ENCODE measurements at places on chromosomes 11 and 22.

DNA sequence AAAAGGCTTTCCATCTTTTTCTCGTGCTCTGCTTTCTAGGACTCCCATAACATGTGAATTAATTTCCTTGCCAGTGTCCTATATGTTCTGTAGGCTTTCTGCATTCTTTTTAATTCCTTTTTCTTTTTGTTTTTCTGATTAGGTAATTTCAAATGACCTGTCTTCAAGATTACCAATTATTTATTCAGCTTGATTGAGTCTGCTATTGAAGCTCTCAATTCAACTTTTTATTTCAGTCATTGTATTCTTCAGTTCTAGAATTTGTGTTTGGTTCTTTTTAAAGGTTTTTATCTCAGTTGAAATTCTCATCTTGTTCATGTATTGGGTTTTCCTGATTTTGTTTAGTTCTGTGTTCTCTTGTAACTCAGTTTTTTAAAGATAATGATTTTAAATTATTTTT, 14.5 kb downstream of the PATE3 start:
- no peak for DNase-seq

DNA sequence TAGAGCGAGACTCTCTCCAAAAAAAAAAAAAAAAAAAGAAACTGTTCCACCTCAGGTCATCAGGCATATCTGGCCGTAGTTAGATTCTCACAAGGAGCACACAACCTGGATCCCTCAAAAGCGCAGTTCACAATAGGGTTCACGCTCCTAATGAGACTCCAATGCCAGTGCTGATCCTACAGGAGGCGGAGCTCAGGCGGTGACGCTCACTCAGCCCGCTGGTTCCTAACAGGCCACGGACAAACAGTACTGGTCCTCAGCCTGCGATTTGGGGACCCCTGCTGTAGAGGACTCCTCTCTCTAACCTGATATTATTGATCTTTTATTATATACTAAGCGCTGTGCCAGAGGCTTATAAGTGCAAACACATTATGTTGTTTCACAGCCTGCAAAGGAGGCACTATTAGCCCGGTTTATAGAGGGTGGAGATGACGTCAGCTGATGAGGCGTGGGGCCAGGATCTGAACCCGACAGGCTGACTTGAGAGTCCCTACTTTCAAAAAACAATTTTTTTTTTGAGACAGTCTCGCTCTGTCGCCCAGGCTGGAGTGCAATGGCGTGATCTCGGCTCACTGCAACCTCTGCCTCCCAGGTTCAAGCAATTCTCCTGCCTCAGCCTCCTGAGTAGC, 4.9 kb upstream of the MAFF start:
- DNase-seq = no peak

- DNase-seq = no peak
Observed at GRCh38 chr22:43047605-43048004, 32.7 kb upstream of the PACSIN2 start.

DNA sequence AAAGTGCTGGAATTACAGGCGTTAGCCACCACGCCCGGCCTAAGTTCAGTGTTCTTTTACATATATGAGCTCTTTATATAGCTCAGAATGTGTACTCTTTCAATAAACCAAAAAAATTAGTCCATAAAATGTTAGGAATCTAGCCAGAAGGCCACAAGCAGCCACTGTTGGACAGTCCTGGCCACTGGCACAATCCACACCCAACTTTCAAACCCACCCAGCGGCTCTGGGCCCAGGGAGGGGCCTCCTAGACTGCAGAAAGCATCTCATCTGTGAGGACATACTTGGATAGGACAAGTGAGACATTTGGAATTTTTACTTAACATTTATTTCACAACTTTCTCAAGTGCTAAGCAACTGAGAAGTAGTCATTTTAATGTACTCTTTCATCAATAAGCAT, 6.4 kb downstream of the PACSIN2 start:
- no peak for DNase-seq

- peak; percentile 15 for DNase-seq
Observed at GRCh38 chr11:129694538-129694937, 121.1 kb upstream of the TMEM45B start.

DNA sequence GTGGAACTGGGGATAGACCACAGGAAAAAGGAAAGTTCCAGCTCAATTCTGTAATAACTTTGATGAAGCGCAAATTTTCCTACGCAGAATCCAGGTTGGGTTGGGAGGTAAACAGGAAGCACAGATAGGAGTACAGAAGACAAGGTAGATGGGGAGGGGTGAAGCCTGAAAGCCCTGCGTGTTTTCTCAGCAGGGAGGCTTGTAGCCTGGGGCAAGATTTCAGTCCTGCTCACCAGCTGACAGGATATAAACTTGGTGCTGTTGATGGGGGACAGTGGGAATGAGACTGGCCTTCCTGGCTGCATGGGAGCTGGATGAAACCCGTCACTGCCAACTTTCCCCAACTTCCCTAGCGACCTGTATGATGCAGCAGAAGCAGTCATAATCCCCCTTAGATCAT, 114.9 kb downstream of the ARHGAP32 start:
- DNase-seq = no peak

DNA sequence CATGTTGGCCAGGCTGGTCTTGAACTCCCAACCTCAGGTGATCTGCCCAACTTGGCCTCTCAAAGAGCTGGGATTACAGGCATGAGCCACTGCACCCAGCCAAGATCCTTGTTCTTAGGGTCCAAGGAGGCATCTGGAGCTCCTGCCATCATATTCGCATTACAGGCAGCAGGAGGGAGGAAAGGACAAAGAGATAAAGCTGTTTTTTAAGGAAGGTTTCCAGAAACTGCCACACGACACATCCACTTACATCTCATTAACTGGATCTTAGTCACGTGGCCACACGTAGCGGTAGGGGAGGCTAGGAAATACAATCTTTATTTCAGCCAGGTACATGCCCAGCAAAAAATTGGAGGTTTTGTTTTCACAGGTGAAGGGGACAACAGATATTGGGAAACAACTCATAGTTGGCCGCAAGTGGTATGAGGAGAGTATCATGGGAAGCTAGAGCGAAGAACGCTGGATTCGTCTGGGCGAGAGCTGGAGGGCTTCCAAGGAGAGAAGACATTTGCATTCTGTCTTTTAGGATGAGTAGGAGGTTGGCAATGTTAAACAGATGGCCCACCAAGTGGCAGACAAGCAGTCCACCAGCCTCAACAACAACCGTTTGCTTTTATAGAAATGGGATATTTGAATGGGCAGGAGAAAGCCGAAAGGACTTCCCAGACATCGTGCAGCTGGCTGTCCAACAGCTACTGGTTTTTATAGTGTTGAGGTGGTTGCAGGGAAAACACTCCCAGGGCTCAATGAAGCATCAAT, 39.2 kb upstream of the DMC1 start:
- no peak for DNase-seq

- DNase-seq = no peak
Observed at GRCh38 chr11:23869671-23870070, 627.2 kb upstream of the LUZP2 start.

DNA sequence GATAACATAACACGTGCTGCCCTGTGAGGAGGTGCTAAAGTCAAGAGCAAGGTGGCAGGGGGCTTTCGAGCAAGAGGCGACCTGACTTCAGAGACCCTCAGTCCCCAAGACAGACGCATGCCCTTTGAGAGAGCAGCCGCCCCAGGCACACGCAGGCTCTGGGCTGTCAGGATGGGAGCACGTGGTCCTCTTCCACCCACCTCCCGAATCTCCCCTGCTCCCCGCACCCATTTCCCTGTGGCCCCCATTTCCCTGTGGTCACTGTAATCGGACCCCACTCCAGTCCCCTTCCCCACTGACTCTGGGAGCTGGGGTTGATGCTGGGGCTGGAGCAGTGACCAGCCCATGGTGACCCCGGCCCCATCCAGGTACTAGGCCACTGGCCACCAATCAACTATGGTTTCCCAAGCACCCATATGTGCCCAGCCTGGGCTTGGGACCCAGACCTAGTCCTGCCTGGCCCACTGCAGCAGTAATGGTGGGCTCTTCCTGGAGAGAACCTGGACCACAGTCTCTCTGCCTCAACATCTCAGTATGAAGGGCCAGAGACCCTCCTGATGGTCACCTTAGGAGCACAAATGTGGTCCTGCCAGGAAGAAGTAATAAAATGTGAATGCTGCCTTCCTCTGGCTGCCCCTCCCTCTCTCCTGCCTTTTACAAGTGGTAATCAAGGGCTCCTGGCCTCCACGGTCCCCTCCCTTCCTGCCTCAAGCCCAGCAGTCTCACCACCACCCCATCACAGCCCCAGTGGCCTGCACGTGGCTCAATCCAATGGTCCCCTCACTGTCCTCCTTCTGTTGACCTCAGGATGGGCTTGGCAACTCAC, 39.0 kb downstream of the IGLL5 start:
- DNase-seq = no peak

DNA sequence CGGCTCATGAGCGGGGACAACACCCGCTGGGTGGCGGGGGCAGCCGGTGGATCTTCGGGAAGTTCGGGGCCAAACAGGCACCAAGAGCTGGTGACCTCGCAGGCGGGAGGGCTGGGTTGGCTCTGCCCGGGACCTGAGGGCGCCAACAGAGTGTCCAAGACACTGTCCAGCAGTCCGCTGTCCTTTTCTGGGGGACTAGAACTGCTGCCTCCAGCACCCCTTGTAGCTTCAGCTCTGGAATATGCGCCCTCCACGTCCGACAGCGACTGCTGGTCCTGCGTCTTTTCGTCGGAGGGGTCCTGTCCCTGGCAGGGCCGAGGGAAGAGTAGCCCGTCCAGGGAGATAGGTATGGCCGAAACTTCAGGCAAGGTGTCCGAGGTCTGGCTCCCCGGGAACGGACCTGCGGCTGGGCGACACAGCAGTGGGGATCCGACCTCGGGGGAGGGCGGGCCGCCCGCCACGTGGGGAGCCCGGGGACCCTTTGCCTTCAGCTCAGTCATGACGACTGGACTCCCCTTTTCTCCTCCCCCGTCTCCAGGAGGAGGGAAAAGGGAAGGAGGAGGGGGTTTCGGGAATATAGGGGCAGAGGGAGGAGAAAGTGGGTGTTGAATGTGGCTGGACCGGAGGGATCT, 926 bp downstream of the PGR start:
- DNase-seq = no peak

- peak; percentile 91 for DNase-seq
Observed at GRCh38 chr11:62680825-62681240, 2.0 kb upstream of the UBXN1 start.

- no peak for DNase-seq
Observed at GRCh38 chr11:118247041-118247440, 5.1 kb downstream of the MPZL3 start.

GRCh38 chr11:40183073-40184064, 1276.1 kb downstream of the LRRC4C start:
- no peak for DNase-seq

DNA sequence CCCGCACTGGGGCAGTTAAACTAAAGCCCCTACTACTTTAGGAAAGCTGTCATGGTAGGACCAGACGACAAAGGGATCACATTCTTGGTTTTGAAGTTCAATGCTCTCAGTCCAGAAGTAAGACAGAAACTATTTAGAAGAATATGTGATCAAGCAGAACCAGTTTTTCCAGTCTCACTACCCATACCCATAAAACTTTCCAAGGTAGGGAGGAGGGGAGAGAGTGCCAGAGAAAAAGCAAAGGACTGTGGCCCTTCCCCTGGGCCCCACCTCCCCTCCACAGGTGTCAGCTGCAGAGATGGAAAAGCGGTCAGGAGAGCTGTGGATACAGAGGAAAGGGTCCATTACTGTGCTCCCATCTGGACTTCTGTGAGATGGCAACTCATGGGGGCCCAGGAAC, 587.1 kb downstream of the SOX6 start:
- no peak for DNase-seq
